Kidney epithelial cell (primary cell): ENCODE measurements at places on chromosomes 5 and 9. TPM values are rescaled to one million over a fixed set of nuclear protein-coding genes. Genes with fewer than 3 reads are reported as not detected.

The SPOUT1 gene
- 33.1 and 61.1 TPM in 2 replicates for total RNA-seq

The FSTL4 gene
- total RNA-seq: not detected in 2 replicates

The SPATA6L gene
- 1.3 and 2.5 TPM in 2 replicates for total RNA-seq

The KLHL9 gene
- total RNA-seq: 26.8 and 28.3 TPM in 2 replicates

The IFNA21 gene
- total RNA-seq: not detected in 2 replicates

The WNT8A gene
- total RNA-seq: not detected in 2 replicates

The SLC34A3 gene
- 0.25 TPM in 1 of 2 replicates, not detected in the other for total RNA-seq

The CCDC171 gene
- 3.3 and 5.0 TPM in 2 replicates for total RNA-seq

The OMD gene
- total RNA-seq: not detected in 2 replicates

DNA sequence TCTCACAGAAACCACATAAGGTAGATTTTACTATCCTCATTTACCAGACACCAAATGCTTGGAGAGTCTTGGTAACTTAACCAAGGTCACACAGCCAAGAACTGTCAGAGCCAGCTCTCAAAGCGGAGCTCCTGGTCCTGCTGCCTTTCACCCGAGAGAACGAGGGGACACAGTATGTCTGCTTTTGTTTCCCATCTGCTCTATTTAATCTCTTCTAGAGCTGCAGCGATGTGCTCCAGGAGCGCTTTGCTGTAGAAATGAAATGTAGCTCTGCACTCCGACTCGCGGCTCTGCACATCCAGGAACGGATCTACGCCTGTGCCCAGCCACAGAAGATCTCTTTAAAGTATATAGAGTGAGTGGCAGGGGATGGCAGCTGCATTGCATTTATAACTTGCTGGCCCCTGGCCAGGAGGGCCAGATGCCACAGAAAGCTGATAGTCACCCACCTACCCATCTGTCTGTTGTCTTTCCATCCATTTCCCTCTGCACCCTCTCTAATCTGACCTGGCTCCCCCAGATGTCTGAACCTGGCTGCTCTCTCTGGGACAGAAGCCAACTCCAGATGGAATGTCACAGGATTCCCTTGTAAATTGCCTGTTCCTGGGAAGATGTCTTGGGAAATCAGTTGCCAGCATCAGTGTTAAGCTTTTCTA lies 21.4 kb upstream of the TRMT10B start:
- DNase-seq: no peak

- no peak for DNase-seq
Measured at GRCh38 chr5:132055808-132056609, 4.4 kb upstream of the IL3 start.

DNA sequence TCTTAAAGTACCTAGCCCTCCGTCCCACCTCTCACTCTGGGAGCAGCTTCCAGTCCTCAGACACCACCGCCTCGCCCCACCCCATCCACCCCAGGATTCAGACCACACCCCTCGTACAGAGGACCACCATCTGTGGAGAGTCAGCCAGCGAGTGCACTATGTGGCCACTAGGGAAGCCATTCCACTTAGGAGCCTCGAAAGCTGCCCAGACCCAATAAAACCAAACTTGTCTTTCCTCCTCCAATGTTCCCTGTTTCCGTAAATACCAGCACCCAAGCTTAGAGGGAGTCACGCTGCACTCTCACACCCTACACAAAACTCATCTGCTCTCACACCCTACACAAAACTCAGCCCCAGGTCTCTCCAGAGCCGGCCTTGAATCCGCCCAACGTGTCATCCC lies 1.9 kb downstream of the GCNT4 start:
- DNase-seq: no peak

- no peak for DNase-seq
Measured at GRCh38 chr9:91802391-91802790, 147.6 kb downstream of the ROR2 start.

DNA sequence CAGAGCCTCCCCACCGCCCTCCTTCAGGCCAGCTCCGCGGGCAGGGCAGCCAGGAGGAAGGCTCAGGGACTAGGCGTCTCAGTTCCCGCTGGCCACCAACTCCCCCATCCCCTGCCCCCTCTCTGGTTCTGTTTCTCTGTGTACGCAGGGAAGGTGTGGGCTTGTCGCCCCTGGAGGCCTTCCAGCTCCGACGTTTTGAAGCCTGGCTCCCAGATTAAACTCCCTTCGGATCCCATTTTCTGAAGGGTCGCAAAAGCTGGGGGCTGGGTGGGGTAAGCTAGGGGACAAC lies 346 bp downstream of the ATOX1 start:
- no peak for DNase-seq

GRCh38 chr9:14692470-14693250 lies 572 bp downstream of the ZDHHC21 start:
- DNase-seq: no peak

- DNase-seq: no peak
Measured at GRCh38 chr5:139262059-139262741, 31.3 kb upstream of the MATR3 start.
